ENCODE measurements at places on chromosomes 16 and 17.

- no peak for DNase-seq
Observed at GRCh38 chr16:75695708-75696107, 5.6 kb downstream of the DUXB start.

DNA sequence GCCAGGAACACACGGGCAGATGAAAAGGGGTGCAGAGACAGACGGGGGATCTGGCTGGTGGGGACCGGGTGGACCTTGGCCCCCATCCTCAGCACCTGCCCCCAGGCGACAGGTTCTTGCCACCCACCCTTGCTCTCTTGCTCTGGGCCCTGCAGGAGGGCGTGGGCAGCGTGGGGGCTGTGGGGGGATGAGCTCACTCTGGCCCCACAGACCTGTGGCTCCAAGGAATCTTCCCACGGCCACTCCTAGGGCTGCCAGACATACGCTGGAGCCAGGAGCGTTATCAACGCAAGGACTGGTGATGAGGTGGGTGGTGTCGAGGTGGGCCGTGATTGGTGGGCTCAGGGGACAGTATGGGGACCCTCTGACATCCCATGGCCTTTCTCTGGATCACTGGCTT, 6.3 kb downstream of the CTRB1 start:
- no peak for DNase-seq

DNA sequence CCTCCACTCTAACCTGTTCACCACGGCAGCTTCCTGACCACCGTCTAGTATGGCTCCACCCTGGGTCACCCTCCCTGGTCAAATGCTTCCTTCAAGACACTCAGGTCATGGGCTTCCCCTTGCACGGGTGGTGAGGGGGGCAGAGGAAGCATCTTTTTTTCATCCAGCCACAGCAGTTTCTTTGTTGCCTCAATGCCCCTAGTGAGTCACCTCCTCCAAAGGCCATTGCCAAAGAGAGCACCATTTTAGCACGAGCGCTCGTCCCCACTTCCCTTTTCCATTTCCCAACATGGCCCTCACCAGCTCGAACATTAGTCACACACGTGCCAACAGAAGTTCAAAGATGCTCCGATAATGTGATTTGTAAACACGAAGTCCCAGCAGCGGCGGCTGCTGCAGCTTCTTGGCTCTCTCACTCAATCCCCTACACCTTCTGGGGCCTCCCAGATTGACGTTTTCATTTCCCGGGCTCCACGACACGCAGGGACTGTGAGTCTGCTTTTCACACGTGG, 134.6 kb downstream of the GAS7 start:
- DNase-seq: no peak

DNA sequence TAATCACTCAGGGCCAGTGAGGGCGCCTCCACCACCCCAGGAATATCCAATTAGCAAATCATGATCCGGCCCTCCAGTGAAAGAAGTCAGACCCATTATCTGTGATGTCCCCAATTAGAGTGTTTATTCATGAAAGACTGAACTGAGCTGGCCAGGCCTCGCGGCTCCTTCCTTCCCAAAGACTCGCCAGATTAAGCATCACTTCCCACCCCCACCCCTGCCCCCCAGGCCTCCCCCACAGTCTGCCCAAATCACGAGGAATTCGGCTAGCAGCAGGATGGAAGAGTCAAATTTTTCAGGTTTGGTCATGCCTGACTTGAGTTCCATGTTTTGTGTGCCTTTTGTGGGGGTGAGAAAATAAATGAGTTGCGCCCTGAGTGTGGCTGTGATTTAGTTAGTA, 298.4 kb upstream of the SALL1 start:
- DNase-seq: no peak

- DNase-seq: peak; percentile 43
Observed at GRCh38 chr17:81870131-81870980, 781 bp downstream of the ARHGDIA start.

DNA sequence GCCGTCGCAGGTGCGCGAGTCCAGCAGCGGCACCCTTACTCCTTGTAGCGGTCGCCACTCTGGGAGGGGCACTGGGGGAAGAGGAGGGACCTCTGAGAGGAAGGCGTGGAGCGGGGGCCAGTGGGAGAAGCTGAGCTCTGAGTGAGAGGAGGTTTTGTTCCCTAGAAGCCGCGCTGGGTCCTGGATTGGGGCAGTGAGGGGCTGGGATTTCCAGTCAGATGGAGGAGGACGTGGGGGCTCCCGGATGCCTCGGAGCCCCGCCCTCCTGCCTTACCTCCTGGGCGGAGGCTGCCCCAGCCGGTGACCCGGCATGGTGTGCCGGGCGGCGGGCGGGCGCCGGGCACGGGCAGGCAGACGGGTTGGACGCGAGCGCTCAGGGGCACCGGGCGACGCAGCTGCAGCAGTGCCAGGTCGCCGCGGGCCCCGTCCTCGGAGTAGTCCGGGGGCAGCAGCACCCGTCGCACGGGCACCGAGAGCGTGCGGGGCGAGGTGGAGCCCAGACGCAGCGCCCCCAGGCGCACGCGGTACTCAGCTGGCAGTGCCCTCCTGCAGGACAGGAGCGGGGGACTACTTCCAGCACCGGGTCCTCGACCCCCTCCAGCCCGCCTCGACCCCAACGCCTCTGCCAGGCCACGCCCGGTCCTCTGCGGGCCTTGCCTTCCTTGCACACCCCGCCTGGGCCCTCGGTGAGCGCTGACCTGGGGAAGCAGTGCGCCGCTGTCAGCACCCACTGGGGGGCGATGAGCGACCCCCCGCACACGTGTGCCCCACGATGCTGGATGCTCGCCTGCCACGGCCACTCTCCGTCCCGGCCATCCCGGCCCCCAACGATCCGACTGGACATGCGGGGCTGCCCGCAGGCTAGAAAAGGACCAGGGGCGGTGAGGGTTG, 2.0 kb downstream of the PRSS33 start:
- peak; percentile 42 for DNase-seq

GRCh38 chr17:63042256-63042812, 76.3 kb downstream of the TANC2 start:
- no peak for DNase-seq
